ENCODE measurements at places on chromosomes 12 and 14.

GRCh38 chr12:53829130-53829819 lies 77.5 kb upstream of the CISTR start:
- no peaks in the 10 kb centered on the region for H3K4me1 ChIP-seq
- no peak for DNase-seq
- H3K27ac ChIP-seq, result no peak overlapping the region
- H3K4me3 ChIP-seq, result no peak overlapping the region
- H3K36me3 ChIP-seq, result no peaks in the 10 kb centered on the region

GRCh38 chr12:32466986-32467711 lies 67.8 kb downstream of the FGD4 start:
- H3K4me3 ChIP-seq, result no peak overlapping the region
- H3K36me3 ChIP-seq, result no peaks in the 10 kb centered on the region
- no peak overlapping the region for H3K27ac ChIP-seq
- DNase-seq, result no peak

GRCh38 chr12:118337194-118337838 lies 35.4 kb downstream of the TAOK3 start:
- peaks cover 52% of the 10 kb centered on the region for H3K4me1 ChIP-seq
- DNase-seq, result no peak
- no peak overlapping the region for H3K4me3 ChIP-seq
- no peak overlapping the region for H3K27ac ChIP-seq

DNA sequence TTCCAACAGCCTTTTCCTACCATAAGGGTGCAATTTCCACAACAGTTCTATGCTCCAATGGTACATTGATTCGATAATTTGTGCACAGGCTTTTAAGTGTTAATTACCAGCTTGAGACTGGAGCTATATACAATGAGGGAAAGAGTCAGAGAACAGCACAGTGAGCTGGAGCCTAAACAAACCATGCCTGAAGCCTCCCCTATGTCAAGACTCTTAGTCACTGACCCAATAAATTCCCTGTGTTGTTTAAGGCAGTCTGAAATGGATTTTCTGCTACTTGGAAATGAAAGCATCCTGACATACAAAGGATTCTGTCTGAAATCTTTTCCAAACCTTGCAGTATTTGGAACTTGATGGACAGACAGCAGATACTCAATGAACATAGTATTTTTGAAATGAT lies 149.0 kb downstream of the EFCAB11 start:
- DNase-seq, result no peak
- no peaks in the 10 kb centered on the region for H3K36me3 ChIP-seq
- no peak overlapping the region for H3K27ac ChIP-seq
- H3K4me1 ChIP-seq, result no peaks in the 10 kb centered on the region

DNA sequence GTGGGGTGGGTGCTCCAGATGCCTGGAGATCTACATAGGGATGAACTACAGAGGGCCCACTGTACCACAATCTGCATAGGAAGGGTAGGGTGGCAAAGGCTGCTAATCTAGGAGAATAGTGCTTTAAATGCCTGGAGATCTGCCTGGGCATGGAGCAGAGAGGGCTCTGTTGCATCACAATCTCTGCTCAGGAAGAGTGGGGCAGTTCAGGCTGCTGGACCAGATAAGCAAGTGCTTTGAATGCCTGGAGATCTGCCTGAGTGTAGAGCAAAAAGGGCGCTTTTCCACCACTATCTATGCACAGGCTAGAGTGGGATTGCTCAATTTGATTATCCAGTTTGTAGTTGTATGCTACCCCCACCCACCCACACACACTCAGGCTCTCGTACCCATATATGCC lies 886.3 kb upstream of the SEL1L start:
- no peak overlapping the region for H3K4me3 ChIP-seq
- no peak for DNase-seq
- H3K4me1 ChIP-seq, result no peaks in the 10 kb centered on the region
- peaks cover 8% of the 10 kb centered on the region for H3K36me3 ChIP-seq

DNA sequence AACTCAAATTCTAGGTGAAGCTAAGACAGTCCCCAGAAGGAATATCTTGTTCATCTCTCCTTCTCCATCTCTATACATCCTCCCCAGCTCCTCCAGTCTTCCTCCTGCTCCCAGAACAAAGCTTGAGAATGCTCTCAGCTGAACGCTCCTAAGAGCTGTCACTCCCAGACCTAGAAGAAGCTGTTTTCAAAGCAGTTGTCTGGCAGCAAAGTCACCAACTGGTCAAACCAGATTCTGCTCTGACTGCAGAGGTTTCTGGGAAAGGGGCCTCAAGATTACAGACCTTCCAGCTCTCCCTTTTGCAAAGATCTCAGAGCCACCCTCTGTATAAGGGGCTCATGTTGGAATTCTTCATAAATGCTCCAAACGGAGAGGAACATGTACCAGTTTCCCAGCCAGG lies 9.6 kb upstream of the HSPB8 start:
- no peak overlapping the region for H3K27ac ChIP-seq
- H3K36me3 ChIP-seq, result no peaks in the 10 kb centered on the region
- no peak overlapping the region for H3K4me3 ChIP-seq

DNA sequence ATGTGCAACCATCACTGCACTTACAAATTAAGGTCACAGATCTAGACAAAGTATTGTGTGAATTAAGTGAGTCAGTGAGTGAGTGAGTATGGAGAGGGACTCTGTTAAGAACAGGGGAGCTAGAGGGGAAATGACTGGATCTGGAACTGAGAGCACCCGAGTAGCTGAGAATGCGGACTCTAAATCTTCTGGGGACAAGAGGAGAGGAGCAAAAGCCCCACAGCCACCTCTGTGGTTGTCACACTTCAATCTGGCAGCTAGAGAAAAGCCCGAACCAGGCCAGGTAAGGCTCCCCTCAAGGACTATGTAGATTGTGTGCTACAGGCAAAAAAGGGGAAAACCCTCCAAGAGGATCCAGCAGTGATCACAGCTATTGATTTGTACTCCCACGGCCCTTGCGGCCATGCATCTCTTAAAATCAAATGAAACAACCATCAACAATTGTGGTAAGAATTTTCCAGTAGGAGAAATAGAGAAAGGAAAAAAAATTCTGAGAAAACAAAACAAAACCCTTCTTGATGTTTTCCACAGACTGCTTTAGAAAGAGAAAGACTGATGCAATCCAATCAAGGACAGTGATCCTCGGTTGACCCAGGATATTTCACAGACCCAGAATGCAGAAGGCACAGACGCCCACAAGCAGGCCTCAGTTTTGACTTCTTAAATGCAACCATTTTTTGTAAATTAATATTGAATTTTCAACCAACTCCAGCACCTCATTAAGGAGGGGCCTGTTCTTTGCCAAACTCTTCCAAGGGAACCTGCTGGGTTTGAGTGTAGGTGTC lies 109.6 kb downstream of the SLC38A6 start:
- no peaks in the 10 kb centered on the region for H3K4me1 ChIP-seq
- DNase-seq, result no peak
- peaks cover 5% of the 10 kb centered on the region for H3K27me3 ChIP-seq

DNA sequence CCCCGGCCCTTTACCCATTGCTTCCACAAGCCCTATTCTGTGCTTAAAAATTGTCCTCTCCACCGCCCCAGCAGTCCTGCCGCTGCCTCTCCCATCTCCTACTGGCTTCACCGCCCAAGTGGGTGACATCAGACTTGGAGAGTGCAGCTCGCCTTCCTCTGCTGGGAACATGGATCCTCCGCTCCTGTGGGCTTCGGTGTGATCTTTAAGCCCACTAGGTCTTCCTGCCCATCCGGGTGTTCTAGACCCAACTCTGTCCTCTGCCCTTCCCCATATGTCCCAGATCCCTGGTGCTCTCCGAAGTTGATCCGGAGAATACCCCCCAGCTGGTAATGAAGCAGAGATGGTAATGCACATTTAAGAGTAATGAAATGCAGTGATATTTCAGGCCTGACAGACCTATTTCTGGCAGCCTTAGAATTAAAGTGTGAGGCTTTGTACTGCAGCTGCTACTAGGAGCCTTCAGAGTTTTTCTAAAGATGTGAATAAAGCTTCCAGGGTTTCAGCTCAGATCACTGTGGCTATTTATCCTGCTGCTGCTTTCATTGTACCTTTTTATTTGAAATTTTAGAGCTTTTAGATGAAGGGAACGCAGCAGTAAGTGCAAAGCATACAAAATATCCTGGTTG lies 22.9 kb upstream of the CTDSP2 start:
- no peaks in the 10 kb centered on the region for H3K36me3 ChIP-seq
- no peak overlapping the region for H3K27ac ChIP-seq
- peaks cover 7% of the 10 kb centered on the region for H3K27me3 ChIP-seq
- no peak for DNase-seq
- H3K4me1 ChIP-seq, result peaks cover 3% of the 10 kb centered on the region
- no peak overlapping the region for H3K4me3 ChIP-seq

GRCh38 chr14:101018561-101019290 lies 115.2 kb upstream of the RTL1 start:
- no peaks in the 10 kb centered on the region for H3K36me3 ChIP-seq
- no peak for DNase-seq
- peaks cover 3% of the 10 kb centered on the region for H3K4me1 ChIP-seq
- H3K27ac ChIP-seq, result no peak overlapping the region
- peaks cover 35% of the 10 kb centered on the region for H3K27me3 ChIP-seq

GRCh38 chr14:99120526-99121318 lies 151.3 kb downstream of the BCL11B start:
- H3K27me3 ChIP-seq, result no peaks in the 10 kb centered on the region
- H3K4me3 ChIP-seq, result no peak overlapping the region
- DNase-seq, result no peak
- H3K4me1 ChIP-seq, result no peaks in the 10 kb centered on the region
- no peaks in the 10 kb centered on the region for H3K36me3 ChIP-seq

DNA sequence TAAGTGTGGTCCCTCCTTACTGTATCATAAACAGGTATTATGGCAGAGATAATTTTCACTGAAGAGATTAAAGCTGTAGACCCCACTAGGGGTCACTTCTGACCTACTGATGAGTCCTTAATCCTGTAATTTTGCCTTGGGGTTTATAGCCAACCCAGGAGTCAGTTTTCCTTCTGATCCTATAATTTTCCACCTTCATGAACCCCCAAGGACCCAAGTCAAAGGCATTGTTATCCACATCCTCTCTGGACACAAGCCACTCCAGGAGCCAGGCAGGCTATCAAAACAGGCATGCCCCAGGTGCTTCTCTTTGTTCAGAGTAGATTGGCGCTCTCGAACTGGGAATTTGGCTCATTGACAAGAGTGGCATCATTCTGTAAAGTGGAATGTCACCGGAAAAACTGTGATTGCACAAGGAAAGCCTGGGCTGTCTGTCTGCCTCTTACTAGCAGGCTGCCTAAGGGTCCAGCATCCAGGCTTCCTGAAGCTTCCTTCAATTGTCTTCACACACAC lies 1523.2 kb upstream of the FLRT2 start:
- no peak overlapping the region for H3K27ac ChIP-seq
- H3K27me3 ChIP-seq, result no peaks in the 10 kb centered on the region
- H3K4me1 ChIP-seq, result no peaks in the 10 kb centered on the region
- no peak overlapping the region for H3K4me3 ChIP-seq
- no peak for DNase-seq

GRCh38 chr14:44494137-44494536 lies 12.9 kb downstream of the FSCB start:
- H3K4me3 ChIP-seq, result no peak overlapping the region
- no peak for DNase-seq
- no peaks in the 10 kb centered on the region for H3K4me1 ChIP-seq
- H3K36me3 ChIP-seq, result no peaks in the 10 kb centered on the region

GRCh38 chr12:99495799-99496198 lies 151.8 kb upstream of the GARIN6 start:
- no peaks in the 10 kb centered on the region for H3K27me3 ChIP-seq
- no peaks in the 10 kb centered on the region for H3K36me3 ChIP-seq
- no peak overlapping the region for H3K4me3 ChIP-seq
- H3K4me1 ChIP-seq, result no peaks in the 10 kb centered on the region
- no peak for DNase-seq

- H3K27ac ChIP-seq, result no peak overlapping the region
- no peak for DNase-seq
- H3K27me3 ChIP-seq, result no peaks in the 10 kb centered on the region
- no peaks in the 10 kb centered on the region for H3K4me1 ChIP-seq
Measured at GRCh38 chr12:33423706-33424105, 15.9 kb downstream of the SYT10 start.

GRCh38 chr12:96199464-96199863 lies 5.3 kb downstream of the ELK3 start:
- peak overlapping the region; percentile 92 for H3K27ac ChIP-seq
- no peaks in the 10 kb centered on the region for H3K27me3 ChIP-seq
- peaks cover 40% of the 10 kb centered on the region for H3K4me1 ChIP-seq

DNA sequence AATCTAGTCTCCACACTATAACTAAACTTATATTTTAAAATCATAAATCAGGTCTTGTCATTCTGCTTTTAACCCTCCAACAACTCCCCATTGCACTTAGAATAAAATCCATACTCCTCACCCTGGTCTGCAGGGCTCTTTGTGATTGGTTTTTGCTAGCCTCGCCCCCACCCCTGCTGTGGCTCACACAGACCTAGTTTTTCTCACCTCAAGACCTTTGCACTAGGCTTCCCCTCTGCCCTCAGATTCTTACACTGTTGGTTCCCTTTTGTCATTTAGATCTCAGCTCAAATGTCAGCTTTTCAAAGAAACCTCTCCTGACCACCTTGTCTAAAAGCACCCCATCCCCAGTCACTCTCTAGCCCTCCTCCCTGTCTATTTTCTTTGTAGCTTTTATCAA lies 10.7 kb upstream of the LHX5 start:
- peaks cover 46% of the 10 kb centered on the region for H3K27me3 ChIP-seq
- peaks cover 4% of the 10 kb centered on the region for H3K4me1 ChIP-seq
- H3K4me3 ChIP-seq, result no peak overlapping the region

- no peak overlapping the region for H3K4me3 ChIP-seq
- H3K4me1 ChIP-seq, result no peaks in the 10 kb centered on the region
- H3K27ac ChIP-seq, result no peak overlapping the region
Measured at GRCh38 chr12:3454780-3455179, 36.2 kb upstream of the PRMT8 start.

DNA sequence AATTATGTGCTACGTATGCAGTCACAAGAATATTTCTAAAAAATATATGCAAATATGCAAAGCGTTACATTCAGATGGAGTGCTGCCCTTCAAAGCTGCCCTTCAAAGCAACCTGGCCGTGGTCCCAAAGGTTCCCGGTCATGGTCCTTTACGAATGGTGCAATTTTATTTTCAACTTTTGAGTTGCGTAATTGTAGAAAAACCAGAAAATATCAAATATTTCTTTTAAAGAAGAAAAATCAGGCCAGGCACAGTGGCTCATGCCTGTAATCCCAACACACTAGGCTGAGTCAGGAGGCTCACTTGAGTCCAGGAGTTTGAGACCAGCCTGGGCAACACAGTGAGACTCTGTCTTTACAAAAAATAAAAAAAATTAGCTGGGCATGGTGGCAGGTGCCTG lies 21.4 kb downstream of the CLSTN3 start:
- H3K27ac ChIP-seq, result no peak overlapping the region
- DNase-seq, result no peak
- H3K27me3 ChIP-seq, result no peaks in the 10 kb centered on the region
- no peaks in the 10 kb centered on the region for H3K4me1 ChIP-seq
- no peak overlapping the region for H3K4me3 ChIP-seq

GRCh38 chr12:507391-507796 lies 47.7 kb downstream of the B4GALNT3 start:
- H3K27ac ChIP-seq, result no peak overlapping the region
- DNase-seq, result no peak
- H3K4me3 ChIP-seq, result no peak overlapping the region
- peaks cover 10% of the 10 kb centered on the region for H3K4me1 ChIP-seq
- no peaks in the 10 kb centered on the region for H3K36me3 ChIP-seq
- H3K27me3 ChIP-seq, result peaks cover 3% of the 10 kb centered on the region
